Skeletal muscle cell (primary cell): ENCODE measurements at places on chromosomes 3 and 15.

- no peak for DNase-seq
Observed at GRCh38 chr3:142947799-142948575, 15.5 kb downstream of the PAQR9 start.

DNA sequence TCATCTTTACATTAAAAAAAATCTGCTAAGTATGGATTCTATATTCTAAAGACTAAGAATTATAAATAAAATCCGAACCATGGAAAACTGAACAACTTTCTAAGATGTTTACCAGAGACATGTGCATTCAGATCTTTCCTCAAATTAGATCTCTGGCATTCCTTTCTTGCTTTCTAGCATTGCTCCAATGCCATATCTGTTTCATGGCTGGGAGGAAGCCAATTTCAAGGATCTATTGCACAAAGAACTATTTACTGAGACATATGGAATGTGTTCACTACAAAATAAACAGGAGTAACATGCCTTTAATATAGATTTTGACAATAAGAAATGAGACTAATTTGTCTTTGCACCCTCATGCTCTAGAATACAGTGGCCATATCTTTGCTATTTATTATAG lies 45.1 kb upstream of the NANOGP8 start:
- no peak for DNase-seq

DNA sequence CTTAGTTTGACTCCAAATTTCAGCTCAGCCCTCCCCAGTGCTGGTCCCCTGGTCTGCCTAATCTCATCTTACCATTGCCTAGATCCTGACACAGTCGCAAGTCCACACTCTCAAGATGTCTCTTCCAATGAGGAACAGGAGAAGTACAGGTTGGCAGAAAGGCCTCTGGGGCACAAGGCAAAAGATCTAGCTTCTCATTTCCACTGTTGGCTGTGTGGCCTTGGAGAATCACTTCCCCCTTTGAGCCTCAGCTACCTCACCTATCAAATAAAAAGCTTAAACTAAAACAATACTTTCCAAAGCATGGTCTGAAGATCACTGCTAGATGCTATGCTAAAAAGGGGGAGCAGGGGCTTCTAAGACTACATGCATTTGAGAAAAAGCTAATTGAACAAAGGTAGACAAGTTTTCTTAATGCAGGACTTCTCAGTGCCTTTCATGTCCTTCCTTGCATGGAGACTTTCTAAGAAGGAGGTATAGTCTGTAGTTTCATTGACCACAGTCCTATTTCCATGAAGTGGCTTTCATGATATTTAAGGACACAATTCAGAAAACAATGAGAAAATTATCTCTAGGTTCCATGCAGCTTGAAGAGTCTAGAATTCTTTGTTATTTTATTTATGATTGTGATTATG lies 118.0 kb upstream of the RAD18 start:
- DNase-seq: no peak

GRCh38 chr15:74027688-74028087 lies 33.2 kb downstream of the PML start:
- DNase-seq: no peak

DNA sequence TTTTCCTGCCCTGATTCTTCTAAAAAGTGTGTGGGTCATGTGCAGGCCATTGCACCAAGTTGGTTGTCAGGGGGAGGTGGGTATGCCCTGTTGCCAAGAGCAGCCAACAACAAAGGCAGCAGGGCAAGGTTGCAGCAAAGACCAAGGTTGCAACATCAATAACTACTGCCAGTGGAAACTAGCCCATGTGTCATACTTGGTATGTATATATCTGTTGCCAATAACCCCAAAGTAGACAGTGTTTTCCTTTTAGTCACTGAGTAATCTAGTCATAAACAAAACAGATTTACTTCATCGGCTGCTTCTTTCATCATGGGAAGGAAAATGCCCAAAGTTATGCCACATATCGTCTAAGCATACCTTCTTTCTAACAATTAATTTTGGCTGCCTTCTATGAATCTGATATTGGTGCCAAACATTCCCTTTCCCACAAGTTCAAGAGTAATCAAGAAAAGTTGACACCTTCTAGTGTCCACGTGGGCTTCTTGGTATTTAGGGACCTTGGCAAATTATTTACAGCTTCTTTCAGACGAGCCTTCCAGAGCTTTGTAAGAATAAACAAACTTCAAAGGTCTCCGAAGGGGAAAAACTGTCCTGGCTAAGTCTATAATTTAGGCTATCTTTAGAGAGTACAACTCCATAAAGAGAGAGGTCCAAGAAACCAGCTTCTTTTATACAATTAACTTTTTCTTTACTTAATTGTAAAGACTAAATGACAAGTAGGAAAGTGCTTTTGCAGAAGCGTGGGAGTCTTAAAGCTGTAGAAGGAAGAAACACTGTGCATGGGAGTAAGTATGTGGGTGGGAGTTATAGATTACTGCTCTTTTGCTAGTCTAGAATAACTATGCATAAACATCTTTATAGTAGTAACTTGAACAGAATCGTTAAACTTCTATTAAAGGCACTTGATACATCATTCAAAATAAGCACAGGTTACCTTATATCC lies 10.0 kb upstream of the MBNL1 start:
- peak; percentile 98 for DNase-seq

DNA sequence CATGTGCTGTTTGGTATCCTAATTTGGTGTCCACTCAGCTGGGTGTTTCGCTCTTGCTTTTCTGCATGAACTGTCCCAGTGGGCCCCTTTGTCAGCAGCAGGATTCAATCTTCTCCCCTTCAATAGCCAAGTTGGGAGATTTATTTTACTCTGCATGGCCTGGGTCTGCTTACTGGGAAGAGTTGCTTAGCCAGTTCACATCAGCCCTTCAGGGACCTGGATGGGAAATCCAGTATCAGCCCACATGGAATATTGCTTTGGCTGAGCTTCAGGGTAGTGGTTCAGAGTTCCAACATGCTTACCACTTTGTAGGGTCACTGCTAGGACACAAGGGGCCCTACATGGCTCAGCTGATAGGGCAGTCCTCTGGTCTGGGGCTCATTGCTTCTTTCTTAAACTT lies 93.0 kb upstream of the BOC start:
- no peak for DNase-seq

- no peak for DNase-seq
Observed at GRCh38 chr15:39199076-39199475, 381.8 kb upstream of the THBS1 start.

DNA sequence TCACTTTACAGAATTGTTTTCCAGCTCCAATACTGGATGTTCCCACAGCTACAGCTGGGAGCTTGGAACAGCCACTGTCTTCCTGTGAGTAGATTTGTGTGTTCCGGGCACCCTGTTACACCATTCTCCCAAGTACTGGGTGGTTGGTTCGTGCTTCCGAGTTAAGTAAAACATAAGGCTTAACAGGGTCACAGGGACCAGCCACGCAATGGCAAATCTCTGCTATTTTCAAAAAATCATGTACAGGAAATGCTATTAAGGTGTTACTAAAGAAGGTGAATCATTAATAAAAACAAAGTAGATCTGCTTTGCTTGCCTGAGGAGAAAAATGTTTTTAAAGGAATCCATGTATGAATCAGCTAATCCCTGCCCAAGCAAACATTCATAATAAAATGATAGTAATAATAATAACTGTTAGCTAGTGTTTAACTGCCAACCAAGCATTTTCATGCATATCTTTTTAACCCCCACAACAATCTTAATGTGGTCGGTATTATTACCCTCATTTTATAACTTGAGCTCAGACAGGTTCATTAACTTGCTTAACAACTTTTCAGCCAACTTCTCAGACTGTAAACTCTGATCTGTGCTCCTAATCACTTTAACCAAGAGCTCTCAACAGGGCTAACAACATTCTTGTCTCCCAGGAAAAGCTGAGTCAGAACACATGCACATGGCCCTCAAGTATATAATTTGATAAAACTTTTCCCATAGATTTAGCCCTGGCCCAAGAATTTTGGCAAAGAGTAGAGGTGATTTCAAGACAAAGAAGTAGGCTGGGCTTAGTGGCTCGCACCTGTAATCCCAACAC lies 2.7 kb upstream of the C2CD4A start:
- DNase-seq: no peak

DNA sequence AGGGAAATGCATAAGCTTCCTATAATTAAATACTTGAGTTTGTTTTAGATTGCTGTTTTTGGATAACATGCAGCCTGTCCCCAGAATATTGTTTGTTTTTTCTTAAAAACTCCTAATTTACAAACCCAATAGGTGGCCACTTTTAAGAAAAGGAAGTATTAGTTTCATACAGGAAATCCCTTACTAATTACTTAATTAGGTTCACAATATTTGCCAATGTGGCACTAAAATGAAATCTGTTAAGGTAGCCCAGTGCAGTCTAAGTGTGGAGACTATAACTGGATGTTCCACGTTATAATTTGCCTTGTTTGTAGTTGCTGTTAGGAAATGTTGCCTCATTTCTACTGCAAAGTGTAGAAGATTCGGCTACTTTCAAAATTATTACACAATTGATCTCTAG lies 195.8 kb downstream of the BBX start:
- no peak for DNase-seq

GRCh38 chr3:150351398-150351797 lies 56.7 kb upstream of the TSC22D2 start:
- no peak for DNase-seq
